Dorsolateral prefrontal cortex (tissue), 122 donors: ENCODE measurements at places on chromosomes 5 and 9.
A peak's percentile ranks its signal among the peaks of the same experiment; 100 is the strongest.

- no peak for DNase-seq
Observed at GRCh38 chr5:15786884-15787283, 286.9 kb downstream of the FBXL7 start.

- DNase-seq: no peak
Observed at GRCh38 chr9:70642341-70642740, 227.9 kb upstream of the KLF9 start.

DNA sequence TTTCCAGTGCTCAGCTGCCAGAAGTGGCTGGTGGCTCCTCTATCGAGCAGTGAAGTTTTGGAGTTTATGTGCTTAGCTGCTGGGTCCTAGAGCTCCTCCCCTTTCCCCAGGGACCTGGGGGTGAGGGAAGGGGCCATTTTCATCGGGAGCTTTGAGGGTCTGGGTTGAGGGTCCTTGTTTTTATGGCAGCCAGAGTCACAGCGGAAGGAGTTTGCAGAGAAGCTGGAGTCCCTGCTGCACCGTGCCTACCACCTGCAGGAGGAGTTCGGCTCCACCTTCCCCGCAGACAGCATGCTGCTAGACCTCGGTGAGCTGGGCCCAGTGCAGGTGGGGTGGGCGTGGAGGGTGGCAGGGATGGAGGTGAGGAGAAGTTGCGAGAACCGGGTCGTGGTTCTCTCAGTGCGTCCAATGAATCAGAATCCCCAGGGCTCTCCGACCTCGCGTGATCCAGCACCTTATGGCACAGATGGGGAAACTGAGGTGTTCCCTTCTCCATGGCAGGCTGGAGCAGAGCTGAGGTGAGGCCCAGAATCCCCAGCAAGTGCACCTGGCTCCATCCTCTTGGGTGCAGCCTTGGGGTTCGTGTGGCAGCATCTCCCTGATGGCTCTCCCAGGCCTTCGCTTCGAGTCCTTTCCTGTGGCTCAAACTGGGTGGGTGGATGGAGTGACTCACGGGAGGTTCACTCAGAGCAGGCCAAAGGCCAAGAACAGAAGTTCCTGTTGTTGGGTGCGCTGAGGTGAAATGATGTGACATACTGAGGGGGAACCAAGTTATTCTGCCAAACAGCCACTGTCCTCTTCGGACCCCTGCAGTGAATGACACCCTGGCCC lies 21.7 kb upstream of the DOLPP1 start:
- no peak for DNase-seq

- DNase-seq: peak; percentile 51
Observed at GRCh38 chr5:141883184-141883891, 5.1 kb upstream of the PCDH1 start.

DNA sequence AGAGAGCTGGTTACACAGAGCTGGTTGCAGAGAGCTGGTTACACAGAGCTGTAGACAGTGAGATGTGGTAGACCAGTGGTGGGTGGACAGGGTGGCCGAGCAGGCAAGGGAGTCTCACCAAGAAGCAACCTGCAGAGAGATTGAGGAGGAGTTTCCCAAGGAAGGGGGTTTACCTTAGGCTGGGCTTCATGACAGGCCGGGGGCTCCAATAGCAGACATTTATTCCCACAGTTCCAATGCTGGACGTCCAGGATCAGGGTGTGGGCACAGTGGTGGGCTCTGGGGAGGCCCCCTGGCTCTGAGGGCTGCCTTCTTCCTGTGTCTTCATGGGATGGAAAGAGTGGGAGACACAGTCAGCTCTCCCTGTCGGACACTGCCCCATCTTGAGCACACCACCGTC lies 386.9 kb upstream of the IRX4 start:
- DNase-seq: no peak

DNA sequence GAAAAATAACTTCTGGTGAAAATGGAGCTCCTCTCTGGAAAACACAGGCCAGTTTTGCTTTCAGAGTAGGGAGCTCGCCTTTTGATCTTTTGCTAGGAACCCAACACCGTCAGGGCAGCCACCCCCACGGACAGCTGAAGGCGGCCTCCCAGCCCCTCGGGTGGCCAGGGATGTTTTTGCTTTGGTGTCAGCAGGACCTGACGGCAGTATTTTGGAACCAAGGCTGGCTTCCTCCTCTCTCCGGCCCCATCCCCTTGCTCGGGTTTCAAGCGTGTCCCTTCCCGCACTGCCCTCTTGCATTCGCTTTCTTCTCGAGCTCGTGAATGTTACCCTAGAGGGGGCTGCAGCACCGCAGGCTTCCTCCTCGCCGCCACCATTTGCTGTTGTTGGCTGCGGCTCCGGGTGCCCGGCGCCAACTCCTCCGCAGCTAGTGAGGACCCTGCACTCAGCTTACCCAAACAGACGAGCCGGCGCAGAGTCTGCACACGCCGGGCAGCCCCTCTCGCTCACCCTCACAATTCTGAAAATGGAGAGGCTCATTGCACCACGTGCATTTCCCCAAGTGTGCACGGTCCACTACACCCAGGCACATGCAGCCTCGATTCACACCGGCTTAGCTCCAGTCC lies 35.5 kb upstream of the ADAMTSL1 start:
- DNase-seq: peak; percentile 70

DNA sequence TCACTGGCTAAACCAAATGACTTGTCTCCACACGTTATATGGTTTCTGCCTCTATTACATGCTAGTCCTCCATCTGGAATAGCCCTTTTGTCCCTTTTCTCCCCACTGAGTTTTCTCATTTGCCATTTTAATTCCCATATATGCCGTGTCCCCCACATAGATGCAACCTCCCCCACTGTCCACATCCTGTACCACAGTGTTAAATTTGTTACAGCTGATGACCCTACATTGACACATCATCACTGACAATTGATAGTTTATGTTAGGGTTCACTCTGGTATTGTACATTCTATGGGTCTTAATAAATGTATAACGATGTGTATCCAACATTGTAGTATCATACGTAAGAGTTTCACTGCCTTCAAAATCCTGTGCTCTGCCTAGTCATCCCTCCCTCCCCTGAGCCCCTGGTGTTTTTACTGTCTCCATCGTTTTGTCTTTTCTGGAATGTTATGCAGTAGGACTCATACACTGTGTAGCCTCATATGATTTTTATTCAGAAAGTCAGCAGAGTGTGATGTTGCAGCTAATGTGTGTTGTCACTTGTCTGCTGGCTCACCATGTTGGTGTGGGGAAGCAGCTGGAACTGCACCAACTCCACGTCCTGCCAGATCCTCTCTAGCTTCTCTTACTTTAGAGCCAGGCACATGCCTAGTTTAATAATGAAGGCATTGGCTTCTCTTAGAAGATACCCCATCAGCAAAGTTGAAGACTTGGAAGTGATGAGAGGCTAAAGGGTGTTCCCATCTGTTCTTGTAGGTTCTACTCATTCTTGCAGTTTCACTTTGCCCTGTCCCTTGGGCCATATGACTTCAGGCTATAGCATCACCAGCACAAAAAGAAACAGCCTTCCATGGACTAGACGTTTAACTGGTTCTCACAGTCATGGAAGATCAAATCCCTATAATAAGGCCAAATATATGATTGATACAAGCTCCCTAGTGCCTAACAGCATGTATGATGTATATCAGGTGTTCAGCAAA lies 30.2 kb downstream of the LRRC70 start:
- no peak for DNase-seq

GRCh38 chr9:88387036-88387551 lies 1.1 kb upstream of the SPIN1 start:
- no peak for DNase-seq

DNA sequence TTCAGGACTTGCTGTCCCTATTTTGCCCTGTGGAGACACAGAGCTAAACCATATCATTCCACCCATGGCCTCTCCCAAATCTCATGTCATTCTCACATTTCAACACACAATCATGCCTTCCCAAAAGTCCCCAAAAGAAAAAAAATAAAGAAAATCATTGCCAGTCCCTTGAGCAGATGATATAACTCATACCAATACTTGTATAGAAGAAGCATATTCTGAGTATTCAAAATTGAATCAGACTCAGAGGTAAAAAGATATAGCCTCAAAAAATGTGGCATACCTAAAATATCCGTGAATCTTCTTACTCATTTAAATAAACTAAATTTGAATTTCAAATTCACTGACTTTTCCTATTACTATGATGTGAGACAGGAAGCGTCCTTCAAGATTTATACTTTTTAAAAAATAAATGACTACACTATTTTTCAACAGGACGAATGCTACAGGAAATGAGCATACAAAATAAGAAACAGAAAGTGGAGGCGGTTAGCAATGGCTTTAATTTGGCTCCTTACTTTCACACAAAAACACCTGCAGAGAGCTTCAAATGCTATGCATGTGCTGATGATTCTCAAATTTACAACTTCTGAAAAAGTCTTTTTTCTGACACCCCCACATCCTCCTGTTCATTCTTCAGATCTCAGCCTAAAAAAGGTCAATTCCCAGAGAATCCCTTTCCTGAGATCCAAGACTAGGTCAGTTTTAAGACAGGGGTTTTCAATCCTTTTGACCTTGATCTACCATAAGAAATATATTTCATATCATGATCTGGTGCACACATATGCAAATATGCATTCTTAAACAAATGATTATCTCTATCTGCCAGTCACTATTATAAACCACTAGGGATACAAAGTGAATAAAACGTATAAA lies 39.6 kb upstream of the DMXL1 start:
- DNase-seq: no peak

- DNase-seq: no peak
Observed at GRCh38 chr5:74686962-74687751, 2.1 kb downstream of the HEXB start.

DNA sequence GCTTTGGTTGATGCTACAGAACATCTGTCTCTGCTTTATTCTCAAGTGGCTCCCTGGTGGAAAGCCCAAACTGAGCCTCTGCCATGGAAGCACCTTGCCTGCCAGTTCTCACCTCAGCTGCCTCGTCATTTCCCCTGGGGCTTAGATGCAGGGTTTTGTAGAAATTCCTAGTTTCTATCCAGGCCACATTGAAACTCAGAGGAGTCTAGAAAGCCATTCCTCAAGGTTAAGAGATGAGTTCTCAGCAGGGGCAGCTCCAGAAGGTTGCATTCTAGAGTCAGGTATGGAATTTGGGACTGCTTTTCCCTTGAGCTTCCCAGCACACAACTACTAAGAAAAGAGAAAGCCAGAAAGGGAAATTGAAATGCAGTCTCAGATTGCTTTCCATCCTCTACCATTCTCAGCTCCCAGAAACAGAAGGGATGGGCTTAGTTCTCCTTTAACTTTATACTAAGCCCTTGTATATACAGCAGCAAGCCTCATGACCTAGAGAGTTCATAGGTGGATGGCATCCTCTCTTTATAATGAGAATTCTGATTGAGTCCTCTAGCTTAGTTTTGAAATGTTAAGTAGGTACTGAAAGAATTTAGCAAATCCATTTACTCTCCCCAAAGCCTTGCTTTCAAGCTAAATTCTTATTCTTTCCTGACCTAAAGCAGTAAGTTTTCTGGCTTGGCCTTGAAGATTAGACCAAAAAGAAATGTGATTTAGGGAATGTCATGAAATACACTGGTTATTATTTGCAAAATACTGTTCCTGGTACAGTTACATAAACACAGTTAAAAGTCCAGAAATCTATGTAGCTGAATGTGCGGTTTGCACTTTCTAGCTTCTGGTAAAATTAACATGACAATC lies 66.0 kb upstream of the MEF2C start:
- no peak for DNase-seq

GRCh38 chr9:130626249-130626996 lies 38.0 kb upstream of the PRDM12 start:
- no peak for DNase-seq

DNA sequence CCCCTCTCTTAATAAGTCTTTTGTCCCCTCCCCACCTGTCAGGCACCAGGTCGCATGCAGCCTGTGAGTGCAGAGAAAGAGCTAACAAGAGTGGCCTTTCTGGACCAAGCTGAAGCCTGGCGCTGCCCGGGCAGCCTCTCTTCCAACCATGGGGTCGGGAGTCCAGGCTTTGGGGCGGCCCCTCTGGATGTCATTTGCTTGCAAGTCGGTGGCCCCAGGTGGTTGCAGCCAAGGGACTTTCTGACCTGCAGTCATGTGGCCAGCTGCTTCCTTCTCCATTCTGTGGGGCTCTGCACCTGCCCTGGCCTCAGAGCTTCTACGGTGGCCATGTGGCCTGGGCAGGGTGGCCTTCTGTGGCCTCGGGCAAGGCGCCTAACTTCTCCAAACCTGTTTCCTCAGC lies 159.7 kb downstream of the DAB2IP start:
- DNase-seq: no peak

DNA sequence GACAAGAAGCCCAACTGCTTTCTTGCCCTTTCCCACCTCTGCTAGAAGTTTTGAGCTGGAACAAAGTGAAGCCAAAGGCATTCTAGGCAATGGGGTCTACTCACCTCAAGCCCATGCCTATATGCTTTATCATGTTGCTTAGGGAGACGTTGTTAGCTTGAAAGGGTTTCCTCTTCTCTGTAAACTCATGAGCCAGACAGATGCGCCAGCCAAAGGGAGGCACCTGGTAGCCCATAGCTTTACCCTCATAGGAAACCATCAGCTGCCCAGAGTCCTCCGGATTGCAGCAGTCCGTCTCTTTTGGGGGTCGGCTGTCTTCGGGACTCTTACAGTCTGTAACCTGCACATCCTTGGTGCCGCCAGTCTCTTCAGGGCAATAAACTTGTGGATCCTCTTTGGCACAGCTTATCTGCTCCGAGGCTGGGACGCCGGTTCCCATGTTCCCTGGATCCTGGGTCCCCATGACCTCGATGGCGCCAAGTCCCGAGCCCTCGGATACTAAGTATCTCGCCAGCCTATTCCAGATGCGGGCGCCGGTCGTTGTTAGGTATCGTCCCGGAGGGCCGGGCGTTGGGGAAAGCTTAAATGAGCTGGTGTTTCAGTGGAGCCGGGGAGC lies 678 bp downstream of the GBA2 start:
- no peak for DNase-seq

GRCh38 chr5:125185740-125186139 lies 439.3 kb upstream of the ZNF608 start:
- no peak for DNase-seq

DNA sequence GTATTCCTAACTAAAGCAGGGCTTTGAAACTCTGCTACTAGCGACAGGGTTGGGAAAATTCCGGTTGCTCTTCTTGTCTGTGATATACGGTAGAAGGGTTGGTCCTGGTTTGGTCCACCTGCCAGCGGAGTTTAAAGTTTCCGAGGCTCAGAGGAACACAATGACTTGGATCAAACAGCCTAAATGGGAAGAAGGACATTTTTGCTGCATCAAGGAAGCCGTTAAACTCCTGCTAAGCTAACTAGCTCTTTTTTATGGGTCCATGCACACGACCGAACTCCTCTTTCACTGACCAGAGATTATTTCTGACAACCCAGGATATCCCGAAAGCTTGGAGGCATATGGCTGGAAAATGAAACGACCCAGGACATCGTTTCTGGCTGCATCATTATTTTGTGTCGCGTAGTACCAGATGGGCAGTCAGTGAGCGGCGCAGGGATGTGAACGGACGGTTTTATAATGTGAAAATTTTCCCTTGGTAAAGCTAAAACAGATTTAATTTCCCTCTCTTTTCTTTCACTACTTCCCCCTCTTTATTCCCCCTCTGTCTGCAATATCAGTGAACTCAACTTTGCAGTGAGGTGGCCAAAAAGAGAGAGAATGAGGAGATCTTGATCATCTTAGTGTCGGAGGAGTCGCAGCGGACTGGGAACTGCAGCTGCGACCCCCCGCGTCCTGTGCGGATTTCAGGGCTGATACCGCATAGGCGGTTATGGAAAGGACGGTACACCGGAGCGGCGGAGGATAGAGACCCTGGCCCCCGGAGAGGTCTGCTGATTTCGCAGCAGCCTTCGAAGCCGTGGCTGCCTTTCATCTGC lies at the start of gene LURAP1L:
TSS of gene LURAP1L (plus strand) at position 160 of the 818 bp plus-strand sequence. CDS start 696 bp downstream, outside the sequence.
- peak; percentile 57 for DNase-seq

- DNase-seq: no peak
Observed at GRCh38 chr9:91835216-91835615, 114.8 kb downstream of the ROR2 start.

- no peak for DNase-seq
Observed at GRCh38 chr5:50744776-50745175, 78.3 kb downstream of the PARP8 start.

GRCh38 chr9:92709240-92709639 lies 39.3 kb upstream of the IPPK start:
- no peak for DNase-seq
